NCI-H69 (cell line): ENCODE measurements at places on chromosomes 2 and 18.

GRCh38 chr18:3294435-3295080 lies 32.6 kb downstream of the MYL12B start:
- DNase-seq, result peak; percentile 90

GRCh38 chr18:4405965-4406364 lies 49.1 kb downstream of the DLGAP1 start:
- no peak for DNase-seq

DNA sequence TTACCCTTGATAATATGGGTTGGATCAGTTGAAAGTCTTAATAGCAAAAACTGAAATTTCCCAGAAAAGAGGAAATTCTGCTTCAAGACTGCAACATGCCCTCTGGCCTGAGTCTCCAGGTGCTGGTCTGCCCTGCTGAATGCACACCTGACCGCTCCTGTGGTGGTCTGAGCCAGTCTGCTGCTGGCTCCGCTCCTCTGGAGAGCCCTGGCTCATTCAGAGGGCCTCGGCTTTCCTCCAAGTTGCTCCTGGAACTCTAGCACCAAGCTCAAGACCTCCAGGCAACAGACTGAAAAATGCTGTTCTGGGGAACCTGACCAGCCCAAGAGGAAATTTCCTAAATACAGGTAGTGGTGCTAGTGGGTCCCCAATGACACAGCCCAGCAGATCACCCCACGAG lies 64.8 kb downstream of the DIPK1C start:
- no peak for DNase-seq

DNA sequence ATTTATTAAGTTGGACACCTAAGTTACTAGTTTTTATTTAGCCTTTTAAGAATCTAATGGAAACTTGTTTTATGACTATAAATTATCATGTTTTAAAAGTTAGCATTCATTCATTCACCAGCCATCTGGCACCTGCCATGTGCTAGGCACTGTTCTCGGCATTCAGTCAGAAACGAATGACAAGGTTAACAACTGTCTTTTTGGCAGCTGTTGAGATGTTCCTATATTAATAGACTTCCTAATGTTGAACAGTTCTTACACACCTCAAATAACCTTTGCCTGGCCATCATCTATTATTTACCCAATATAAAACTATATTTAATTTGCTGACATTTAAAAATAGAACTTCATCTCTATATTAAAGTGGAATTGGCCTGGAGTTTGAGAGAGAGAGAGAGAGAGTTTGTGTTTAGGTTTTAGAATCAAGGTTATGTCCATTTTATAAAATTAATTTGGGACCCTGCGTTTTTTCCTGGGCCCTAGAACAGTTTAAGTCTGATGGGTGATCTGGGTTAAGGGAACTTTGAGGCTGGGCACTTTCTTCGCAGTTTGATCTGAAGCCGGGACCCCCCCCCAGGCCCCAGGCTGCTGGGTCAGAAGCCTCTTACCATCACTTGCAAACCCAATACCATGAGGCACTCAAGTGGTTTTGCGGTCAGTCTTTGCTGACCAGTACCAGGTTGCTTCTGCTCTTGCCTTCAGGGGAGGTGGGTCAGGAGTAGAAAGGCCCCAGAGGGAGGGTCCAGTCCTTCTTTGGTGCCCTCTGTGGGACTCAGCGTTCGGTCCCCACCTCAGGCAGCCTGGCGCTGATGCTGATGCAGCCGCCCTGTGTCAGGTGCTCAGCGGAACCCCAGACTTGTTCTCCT lies 48.3 kb upstream of the ASB1 start:
- DNase-seq, result peak; percentile 53

DNA sequence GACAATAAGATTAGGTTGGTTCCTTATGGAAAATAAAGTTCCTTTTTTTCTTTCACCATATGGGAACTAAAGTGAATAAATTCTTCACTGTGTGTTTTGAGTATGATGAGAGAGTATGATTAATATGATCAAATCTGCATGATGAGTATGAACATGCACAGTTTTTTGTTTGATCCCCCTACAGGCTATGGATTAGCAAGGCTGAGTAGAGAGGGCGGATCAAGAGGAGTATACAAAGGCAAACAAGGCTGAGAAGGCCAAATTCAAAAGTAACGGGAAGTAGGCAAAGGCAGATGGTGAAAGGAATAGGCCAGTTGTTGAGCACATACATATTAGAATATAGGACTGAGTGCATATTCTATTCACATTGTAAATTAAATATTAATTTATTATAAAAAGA lies 508.2 kb downstream of the LRRTM4 start:
- DNase-seq, result no peak

- DNase-seq, result no peak
Observed at GRCh38 chr2:63975437-63976124, 43.6 kb downstream of the VPS54 start.

GRCh38 chr2:28949617-28950305 lies 31.3 kb upstream of the TOGARAM2 start:
- no peak for DNase-seq

DNA sequence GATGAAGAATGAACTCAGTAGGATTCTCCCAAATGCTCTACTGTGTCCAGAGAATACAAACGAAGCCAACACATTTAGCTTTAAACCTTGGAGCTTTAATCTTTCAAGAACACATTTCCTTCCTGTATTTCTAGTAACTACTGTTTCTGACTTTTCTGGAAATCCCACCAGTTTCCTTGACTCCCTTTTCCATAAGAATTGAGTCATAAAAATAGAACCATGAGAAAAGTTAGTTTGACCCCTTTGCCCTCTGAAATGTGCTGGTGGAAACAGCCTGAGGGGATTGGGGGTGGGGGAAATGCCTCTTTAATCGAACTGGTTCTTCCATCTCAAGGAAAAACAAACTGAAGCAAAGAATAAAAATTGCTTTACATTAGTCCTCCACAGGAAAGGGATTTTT lies 123.9 kb downstream of the TMEM17 start:
- no peak for DNase-seq

DNA sequence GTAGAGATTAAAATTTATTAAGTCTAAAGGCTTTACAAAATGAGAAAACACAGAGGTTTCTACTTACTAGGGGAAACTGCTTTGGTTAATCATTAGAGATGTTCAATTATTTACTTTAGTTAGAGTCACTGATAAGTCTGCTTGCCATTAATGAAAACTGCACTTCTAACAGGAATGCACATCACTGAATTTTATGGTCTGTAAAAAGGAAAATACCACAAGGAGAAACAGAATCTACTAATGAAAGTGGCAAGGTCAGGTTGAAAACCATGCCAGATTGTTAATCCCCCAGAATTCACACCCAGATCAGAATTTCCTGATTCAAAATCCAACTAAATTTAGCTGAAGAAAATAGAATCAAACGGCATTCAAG lies 90.5 kb upstream of the GRB14 start:
- DNase-seq, result no peak
